ENCODE measurements at places on chromosomes 12 and 14.
A peak's percentile ranks its signal among the peaks of the same experiment; 100 is the strongest.

DNA sequence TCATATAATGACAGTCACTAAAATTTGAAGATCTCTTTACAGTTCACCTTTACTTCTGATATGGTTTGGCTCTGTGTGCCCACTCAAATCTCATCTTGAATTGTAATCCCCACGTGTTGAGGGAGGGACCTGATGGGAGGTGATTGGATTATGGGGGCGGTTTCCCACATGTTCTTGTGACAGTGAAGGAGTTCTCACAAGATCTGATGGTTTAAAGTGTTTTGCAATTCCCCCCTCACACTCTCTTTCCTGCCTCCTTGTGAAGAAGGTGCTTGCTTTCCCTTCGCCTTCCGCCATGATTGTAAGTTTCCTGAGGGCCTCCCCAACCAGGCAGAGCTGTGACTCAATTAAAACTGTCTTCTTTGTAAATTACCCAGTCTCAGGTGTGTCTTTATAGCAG lies 27.3 kb upstream of the CD9 start:
- DNase-seq, result no peak

GRCh38 chr14:67167420-67168109 lies 21.7 kb upstream of the GARIN2 start:
- no peak for DNase-seq

GRCh38 chr12:45580356-45580969 lies 149.0 kb upstream of the ARID2 start:
- DNase-seq, result no peak

DNA sequence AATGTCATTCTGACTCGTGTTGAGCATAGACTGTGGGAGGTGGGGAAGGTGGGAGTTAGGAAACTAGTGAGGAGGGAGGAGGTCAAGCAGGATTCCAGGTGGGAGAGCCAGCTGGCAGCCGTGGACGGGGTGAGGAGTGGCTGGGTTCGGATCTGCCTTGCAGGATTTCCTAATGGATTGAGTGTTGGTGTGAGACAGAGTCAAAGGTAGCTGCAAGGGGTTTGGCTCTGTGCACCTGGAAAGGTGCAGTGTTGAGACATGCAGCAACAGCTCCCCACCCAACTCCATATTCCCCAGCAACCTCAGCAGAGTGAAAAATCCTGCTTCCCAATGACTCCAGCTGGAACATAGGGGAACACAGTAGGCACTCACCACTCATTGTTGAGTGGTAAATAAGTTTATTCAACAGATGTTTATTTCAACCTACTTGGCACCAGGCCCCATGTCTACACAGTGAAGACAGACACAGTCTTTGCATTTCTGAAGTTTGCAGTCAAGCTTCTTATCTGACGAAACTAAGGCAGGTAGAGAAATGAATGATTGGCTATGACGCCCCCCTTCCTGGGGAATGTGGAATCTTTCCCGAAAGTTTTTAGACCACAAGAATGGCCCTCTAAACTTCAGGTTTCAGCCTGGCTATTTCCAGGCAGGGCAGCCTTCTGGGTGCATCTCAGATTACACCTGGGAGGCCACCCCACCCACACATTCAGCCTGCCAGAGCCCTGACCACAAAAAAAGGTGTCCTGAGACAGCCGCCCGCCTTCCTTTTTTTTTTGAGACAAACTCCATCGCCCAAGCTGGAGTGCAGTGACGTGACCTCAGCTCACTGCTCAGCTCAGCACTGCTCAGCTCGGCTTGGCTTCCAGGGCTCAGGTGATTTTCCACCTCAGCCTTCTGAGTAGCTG lies 37.9 kb upstream of the PLEKHG6 start:
- no peak for DNase-seq

DNA sequence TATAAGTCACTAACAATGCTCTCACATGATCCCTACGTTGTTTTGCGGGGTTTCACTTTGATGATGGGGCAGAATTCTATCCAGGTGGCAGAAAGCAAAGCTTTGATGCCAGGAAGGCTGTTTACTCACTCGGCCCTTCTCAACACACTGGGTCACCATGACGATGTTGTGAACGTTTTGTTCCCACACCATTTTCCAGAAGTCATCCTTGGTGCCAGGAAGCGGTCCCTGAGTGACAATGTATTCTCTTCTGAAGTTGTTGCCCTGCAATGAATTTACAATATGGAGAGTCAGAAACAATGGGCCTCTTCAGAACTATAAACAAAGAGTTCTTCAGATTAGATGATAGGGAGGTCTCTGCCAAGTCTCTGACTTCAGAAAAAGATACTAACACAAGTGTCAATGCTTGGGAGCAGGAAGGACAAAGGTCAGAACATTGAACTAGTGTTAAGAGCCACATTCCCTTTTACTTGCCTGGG lies 101.3 kb downstream of the PTPRB start:
- DNase-seq, result no peak

DNA sequence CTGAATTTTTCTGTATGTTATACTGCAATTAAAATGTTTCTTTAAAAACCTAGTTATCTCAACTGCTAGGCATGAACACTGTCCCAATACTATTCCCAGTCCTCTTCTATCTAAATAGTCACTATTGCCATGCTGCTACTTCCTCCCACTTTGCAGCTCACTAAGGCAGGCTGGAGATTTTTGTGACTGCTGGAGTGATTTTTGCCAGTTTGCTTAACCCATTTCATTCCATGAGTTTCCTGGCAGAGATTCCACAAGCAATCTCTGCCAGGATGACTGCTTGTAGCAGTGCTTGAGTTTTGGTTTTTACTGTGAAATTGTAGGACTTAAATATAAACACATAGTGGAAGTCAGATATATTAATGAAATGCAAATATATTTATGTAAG lies 80.8 kb downstream of the BHLHE41 start:
- DNase-seq, result no peak

- peak; percentile 17 for DNase-seq
Observed at GRCh38 chr14:89767861-89768268, 186.7 kb downstream of the EFCAB11 start.

GRCh38 chr14:89490466-89490865 lies 73.4 kb upstream of the FOXN3 start:
- DNase-seq, result no peak

- no peak for DNase-seq
Observed at GRCh38 chr12:70459786-70460185, 93.7 kb downstream of the KCNMB4 start.

DNA sequence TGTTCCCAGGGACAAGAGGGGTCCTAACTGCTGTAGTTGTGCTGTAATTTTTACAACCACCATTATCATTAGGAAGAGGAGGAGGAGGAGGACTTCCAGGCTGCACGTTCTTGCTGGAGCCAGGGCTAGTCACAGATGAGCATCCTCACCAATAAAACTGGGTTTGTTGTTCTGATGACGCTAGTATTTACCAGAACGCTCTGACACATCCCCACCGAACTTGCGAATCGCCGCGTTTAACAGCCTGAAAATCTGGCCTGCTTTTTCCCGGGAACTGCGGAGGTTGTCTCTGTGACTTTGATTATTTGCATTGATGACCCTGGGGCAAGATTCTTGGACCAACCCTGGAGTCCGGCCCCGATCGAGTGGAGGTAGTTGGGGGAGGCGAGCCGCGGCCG lies 10.2 kb downstream of the TBX5 start:
- no peak for DNase-seq

DNA sequence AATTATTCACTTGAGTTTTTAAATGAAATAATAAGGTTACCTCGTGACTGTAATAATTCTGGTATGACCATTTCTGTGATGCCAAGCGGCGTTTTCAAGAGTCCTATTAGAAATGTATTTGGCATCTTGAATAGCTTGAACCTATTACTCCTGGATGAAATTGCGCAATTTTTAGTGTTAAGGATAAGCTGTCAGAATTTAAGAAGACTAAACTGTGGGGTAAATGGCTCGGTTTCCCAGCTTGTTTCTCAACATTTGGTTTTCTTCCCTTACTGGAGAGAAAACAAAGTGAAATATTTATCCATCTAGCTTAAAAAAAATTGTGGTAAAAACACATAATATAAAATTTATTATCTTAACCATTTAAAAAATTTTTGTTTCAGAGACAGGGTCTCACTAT lies 26.8 kb downstream of the PCNX1 start:
- DNase-seq, result no peak

DNA sequence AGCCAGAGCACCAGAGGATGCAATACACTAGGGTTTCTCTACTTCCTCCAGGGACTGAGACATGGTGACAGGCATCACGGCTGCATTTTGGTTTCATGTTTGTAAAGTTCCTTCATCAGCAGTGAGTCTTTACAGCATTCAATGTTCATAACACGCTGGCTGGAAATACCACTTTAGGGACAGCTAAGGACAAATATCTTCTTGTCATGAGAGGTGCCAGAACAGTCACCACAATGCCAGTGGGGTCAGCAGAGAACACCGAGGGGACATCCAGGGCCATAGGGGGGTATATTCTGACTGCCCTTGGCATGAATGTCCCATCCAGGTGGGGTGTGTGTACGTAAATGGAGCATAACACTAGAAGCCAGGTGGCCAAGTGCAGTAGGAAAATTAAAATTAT lies 72.3 kb downstream of the CCDC60 start:
- DNase-seq, result no peak

All from HuH-7.5 (cell line).